ENCODE measurements at places on chromosomes 11 and 22. TPM values are rescaled to one million over a fixed set of nuclear protein-coding genes. Genes with fewer than 3 reads are reported as not detected.
A peak's percentile ranks its signal among the peaks of the same experiment; 100 is the strongest.

The TTC28 gene
- total RNA-seq, result 59.2 TPM

The OR4C16 gene
- total RNA-seq, result not detected

The INPPL1 gene
- 231 TPM for total RNA-seq

The C22orf42 gene
- 4.6 TPM for total RNA-seq

The NELL1 gene
- total RNA-seq, result 3.3 TPM

The MS4A4E gene
- total RNA-seq, result 0.33 TPM

The ZNF214 gene
- 6.3 TPM for total RNA-seq

GRCh38 chr22:29713156-29713727, 6.6 kb upstream of the CABP7 start:
- DNase-seq, result no peak

GRCh38 chr22:20606041-20606783, 98.8 kb downstream of the MED15 start:
- no peak for DNase-seq

- no peak for DNase-seq
Measured at GRCh38 chr22:25334162-25334490, 114.7 kb downstream of the CRYBB2 start.

- no peak for DNase-seq
Measured at GRCh38 chr22:27488456-27489177, 312.9 kb downstream of the MN1 start.

DNA sequence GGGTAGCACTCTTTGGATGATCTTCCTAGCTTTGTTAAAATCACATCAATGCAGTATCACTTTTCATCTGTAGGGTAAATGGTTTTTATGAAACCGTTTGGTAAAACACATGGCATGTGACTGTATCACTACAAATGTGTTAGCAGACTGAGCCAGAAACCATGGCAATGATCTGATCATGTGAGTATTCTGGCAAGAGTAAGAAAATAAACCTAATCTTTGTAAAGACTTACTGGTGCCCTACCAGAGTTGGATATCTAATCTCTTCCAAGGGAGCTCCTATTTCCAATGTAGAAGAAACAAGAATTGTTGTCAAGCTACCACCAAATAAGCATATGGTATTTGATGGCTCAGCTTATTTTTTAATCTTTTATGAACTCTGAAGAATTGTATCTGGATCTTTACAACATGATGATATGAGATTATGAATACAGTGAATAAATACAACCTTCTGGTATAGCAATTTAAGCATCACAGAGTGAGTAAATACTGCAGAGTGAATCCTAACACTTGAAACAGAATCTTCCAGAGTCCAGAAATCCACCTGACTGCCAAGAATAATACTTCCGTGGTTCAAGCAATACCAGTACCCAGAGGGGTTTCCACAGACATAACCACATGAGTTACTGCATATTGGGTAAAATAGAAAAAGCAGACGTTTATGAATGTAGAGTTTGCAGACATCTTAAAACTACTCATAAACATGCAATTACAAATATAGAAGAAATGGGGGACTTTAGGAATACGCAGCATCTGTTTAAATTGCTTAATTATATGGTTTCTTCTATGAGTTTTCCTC, 238.8 kb downstream of the TTC28 start:
- DNase-seq, result no peak

GRCh38 chr11:9760193-9760575, 96.3 kb downstream of the SWAP70 start:
- DNase-seq, result no peak

DNA sequence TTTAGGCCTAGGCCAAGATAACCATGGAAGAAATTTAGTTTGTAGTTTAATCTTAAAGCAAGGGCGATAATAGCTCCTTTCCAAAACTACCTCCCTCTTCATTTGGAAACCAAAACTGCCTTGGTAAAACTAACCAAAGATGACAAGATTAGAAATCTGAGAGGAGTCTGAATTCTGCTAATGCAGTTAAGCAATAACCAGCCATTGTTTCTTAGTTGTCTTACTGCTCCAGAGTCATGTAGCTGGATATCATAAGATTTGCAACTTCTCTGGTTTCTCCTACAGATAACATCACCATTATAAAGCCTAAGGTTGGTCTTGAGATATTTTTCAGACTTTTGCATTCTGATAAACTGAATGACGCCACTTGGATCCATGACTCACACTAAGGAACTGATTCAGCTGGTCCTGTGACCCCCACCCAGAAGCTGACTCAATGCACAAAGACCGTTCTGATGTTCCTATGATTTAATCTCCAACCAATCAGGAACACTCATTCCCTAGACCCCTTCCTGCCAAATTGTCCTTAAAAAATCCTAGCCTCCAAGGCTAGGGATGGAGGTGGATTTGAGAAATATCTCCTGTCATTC, 200.8 kb downstream of the LUZP2 start:
- no peak for DNase-seq

DNA sequence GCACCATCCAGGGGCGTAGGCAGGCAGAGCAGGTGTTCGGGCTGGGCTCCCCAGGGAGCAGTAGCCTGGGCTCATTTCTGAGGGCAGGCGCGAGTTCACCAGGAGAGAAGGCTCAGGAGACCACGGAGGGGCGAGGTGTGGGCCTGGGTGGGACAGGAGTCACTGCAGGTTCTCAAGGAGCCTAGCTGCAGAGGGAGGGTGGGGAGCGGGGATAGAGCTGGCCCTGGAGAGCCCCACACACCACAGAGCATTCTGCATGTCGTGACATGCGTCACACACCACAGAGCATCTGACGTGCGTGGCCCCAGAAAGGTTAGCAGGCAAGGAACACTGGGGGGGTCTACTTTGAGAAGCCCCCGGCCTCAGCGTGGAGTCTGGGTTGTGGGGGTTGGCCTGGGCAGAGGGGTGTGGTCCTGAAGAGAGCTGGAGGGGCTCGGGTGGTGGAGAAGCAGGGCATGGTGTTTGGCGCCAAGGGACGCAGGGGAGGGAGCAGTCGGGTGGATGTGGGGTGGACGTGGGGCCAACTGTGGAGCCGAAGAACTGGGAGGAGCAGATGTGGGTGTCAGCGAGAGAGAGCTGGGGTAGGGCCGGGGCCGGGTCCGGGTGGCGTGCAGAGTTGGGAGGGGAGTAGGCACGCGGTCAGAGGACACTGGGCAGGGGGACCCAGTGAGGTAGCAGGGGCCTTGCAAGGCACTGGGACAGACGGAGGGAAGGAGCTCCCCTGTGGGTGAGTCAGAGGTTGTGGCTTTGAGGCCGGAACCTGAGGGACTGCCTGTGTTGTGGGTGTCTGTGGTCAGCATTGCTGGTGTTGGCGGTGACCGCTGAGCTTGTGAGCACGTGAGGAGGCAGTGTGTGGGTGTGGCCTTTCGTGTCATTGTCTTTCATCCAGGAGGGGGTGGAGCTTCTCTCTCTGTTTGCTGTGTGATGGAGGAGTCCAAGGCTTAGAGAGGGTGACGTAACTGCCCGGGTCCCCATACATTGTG, 25.5 kb downstream of the CTTN start:
- DNase-seq, result no peak

GRCh38 chr11:37076866-37077265, 478.8 kb upstream of the RAG2 start:
- DNase-seq, result no peak

DNA sequence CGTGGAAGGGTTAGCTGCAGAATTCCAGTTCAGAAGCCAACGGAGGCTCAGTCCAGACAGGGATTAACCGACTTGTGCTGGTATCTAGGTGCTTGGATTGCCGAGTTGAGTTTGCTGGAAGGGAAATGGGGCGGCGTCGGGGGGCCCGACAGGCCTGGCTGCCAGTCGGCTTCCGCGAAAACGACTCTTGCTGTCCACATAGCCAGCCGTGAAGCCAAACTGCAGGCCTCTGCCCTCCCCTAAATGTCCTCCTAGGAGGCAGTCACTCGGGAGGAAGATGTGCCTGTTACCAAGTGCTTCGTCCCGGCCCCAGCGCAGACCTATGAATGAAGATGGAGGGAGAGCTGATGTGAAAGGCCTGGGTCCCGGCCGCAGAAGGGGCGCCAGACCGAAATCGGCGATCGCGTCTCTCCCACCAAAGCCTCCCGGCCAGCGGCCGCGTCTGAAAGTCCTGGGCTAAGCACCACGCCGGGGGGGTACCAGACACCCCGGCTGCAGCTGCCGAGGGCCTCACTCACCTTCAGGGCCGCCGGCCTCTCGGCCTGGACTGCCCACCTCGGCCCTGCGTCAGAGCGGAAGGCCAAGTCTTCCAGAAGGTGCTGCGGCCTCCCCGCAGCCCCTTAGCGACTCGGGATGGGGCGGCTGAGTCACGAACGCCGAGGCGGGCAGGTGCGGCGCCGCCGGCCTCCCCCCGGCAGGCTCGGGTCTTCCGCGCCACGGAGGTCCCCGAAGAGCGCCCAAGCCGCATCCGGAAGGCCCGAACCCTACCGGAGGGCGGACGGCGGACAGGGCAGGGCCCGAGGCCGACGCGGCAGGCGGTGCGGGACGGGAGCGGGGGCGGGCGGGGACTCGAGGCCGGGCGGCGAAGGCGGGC, 7.5 kb downstream of the DPAGT1 start:
- DNase-seq, result no peak

DNA sequence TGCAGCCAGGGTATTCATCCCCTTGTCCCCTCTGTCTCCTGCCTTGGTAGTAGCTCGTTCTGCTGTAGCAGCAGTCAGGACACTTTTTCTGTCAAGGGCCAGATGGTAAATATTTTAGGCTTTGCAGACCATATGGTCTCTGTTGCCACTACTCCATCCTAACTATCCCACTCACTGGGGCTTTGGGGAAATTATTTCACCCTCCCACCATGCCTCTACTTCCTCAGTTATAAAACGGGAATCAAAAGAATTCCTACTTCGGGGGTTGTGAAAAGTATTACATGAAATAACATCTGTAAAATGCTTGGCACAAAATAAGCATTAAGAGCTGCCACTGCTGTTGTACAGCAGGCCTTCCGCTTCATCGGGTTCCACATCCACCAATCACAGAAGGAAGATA, 89.9 kb upstream of the LDLRAD3 start:
- DNase-seq, result peak; percentile 20

DNA sequence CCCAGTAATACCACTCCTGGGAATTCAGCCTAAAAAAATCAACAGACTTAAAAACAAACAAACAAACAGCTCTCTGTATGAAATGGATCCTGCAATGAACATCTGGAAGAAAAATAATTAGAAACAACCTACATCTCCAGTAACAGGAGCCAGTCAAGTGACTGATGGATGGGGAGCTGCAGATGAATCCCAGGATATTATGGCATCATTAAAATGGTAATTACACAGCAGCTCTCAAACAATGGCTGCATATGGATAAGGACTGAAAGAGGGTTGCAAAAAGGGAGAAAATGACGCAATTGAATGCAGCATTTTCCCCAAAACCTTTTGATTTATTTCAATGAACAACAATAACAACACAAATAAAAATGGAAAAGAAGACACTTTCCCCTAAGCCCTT, 4.1 kb downstream of the NPTXR start:
- no peak for DNase-seq

DNA sequence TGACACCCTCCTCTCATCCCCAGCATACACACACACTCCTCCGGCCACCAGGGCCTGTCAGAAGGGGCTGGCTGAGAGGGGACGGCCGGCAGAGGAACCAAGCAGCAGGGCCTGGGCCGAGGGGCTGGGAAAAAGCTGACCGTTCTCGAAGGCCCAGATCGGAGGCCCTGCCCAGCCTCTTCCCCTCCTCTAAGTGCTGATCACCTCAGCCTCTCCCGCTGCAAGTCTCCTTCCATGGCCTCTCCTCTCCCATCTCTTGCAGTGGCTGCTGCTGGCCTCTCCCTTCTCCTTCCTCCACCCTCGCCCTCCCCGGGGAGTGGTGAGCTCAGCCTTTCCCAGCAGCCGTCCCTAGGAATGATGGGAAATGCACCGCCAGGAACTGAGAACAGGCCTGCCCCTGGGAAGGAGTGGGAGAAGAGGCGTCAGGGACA, 39.6 kb downstream of the ARRB1 start:
- DNase-seq, result no peak

- DNase-seq, result no peak
Measured at GRCh38 chr11:68317147-68317785, 4.9 kb downstream of the LRP5 start.

GRCh38 chr11:123195188-123196059, at the start of gene CLMP:
CLMP (minus strand) TSS chr11:123195248; CDS start chr11:123194940, 308 bp downstream.
- no peak for DNase-seq

DNA sequence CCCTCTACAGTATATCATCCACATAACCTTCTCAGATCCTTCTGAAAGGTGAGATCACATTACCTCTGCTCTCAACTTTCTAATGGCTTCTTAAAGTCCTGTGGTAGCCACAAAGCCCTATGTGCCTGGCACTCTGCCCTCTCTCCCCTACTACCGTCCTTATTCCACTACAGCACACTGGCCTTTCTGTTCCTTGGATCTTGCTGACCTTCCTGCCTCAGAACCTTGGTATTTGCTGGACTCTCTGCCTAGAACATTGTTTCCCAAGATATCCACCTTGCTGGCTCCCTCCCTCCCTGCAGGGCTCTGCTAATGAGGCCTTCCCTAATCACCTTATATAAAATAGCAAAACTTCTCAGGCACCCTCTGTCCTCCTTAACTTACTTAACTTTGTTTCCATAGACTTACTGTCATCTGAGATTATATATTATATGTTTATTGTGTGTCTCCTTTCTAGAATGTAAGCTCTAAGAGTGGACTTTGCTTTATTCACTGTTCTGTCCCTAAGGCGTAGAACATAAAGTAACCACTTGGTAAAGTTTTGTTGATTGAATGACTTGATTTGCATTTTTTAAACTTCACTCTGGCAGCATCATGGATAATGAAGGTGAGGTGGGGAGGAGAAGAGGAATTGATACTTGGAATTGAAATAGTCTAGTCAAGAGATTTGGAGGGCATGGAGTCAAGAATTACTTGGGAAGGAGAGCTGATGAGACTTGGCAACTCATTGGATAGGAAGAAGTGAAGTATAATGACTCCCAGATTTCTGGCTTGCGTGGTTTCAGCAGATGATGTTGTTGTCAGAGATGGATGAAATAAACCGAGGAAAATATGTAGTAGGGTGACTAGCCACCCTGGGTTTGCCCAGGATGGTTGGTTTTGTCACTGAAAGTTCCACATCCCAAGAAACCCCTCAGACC, 10.5 kb downstream of the POLD3 start:
- no peak for DNase-seq

- no peak for DNase-seq
Measured at GRCh38 chr11:11491014-11491413, 130.8 kb downstream of the GALNT18 start.

All from type B pancreatic cell (in vitro differentiated cells).